ENCODE measurements at places on chromosomes 13 and 19.

GRCh38 chr13:98768522-98768921, 16.1 kb upstream of the SLC15A1 start:
- DNase-seq = no peak

- DNase-seq = no peak
These were observed 128.4 kb downstream of the TM9SF2 start for GRCh38 chr13:99629641-99630040.

- no peak for DNase-seq
These were observed 95.7 kb downstream of the STK24 start for GRCh38 chr13:98480915-98481877.

- DNase-seq = no peak
These were observed 71.7 kb upstream of the SOX21 start for GRCh38 chr13:94784066-94784465.

DNA sequence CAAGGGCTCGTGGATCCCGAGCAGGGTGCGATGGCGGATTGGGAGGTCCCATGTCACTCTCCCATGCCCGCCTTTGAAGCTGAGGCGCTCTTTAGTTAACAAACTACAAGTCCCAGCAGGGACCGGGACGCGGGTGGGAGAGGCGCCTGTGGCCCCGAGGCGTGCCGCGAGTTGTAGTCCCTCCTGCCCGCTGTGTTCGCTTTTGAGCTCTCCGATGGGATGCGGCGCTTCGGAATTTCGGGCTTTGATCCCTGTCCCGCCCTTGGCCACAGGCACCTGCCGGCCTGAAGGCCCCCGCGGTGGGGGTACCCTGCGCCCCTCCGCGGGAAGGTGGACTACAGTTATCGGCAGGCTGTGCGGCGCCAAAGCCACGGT, 11.0 kb downstream of the CYTH2 start:
- DNase-seq = no peak

DNA sequence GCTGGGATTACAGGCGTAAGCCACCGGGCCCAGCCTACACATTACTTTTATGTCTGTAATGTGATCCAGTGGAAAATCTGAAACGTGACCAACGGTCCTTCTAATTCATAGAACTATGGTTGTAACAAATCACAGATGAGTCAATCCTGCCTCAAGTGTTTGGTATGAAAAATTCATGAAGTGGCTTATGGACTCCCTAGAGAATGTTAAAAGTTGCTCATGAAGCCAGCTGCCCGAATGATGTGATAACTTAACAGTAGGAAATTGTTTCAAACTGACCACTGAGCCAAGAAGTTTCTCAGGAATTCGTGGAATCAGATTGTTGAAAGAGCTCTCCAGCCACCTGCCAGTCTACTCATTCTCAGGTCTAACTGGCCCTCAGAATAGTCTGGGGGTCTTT, 59.4 kb upstream of the FARP1 start:
- DNase-seq = no peak

- no peak for DNase-seq
These were observed 641.1 kb downstream of the DIAPH3 start for GRCh38 chr13:59522652-59523051.

DNA sequence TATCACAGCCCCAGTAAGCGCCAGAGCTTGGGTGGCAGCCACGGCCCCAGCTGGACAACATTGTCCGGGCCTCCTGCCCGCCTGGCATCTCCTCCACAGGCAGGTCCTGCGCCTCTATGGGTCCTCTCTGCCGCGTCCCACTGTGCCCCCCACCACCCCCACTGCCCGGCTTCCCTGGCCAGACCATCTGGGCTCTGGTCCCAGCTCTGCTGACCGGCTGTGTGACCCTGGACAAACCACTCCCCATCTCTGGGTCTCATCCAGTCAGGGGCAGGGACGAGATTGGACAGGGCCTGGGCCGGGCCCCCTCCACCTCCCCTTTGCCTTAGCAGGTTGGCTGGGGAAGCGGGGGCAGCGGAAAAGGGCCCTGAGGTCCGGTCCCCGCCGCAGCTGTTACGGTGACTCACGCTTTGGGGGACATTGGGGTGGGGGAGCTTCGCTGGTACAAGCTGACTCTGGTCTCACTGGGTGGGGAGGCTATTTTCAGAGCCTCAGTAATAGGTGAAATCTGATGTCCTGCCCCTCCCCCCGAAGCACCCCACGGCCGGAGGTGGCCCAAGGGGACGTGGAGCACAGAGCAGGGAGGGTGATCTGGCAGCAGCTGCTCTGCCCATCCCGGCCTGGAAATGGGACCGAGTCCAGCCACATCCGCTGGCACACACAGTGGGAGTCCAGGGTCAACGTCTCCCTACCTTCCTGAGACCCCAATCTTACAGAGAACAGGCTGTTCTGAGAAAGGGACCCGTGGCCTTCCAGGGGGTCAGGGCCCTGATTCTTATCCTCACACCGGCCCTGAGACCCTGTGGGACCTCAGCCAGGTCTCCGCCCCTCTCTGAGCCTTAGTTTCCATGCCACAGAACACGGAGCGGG, 9.1 kb downstream of the NFIC start:
- no peak for DNase-seq

GRCh38 chr13:103497404-103497803, 431.2 kb upstream of the SLC10A2 start:
- DNase-seq = no peak

GRCh38 chr13:110756219-110756631, 42.7 kb downstream of the ING1 start:
- no peak for DNase-seq

DNA sequence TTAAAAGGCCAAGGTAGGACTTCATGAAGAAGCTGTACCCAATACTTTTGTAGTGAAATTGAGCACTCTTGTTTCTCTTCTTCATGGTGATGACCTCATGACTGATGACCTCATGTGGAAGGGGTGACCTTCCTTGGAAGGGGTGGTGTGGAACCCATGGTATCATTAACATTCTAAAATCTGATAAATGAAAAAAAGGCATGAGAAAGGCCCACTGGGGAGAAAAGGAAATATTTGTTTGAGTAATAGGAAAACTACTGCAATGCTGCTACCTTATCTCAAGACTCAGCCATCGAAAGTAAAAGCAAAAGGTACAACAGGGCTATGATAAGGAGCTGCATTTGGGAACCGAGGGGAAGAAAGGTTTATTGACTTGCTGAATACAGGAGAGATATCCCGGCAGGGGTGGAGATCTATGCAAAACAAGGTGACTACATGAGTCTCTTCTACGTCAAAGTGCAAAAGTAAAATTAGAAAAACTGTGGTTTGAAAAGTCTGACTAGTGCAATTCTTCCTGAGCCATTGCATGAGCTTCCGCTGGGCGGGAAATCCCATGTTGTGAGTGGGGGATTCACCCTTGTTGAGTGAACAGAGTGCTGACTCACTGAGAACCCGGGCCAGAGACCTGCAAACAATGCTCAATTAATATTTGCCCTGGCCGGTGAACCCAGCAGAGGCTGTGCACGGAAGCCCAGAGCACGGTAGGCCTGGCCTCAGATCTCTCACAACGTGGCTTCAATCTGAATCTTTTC, 138.9 kb upstream of the RFC3 start:
- no peak for DNase-seq

GRCh38 chr13:49410006-49410405, 33.9 kb downstream of the CAB39L start:
- DNase-seq = no peak

- DNase-seq = no peak
These were observed 18.0 kb downstream of the CATSPERD start for GRCh38 chr19:5738423-5738822.

- no peak for DNase-seq
These were observed 89.5 kb downstream of the MAP4K1 start for GRCh38 chr19:38528213-38528755.

GRCh38 chr19:55272142-55272541, 7.8 kb downstream of the HSPBP1 start:
- no peak for DNase-seq

- DNase-seq = no peak
These were observed 3.3 kb downstream of the CAPN12 start for GRCh38 chr19:38740932-38741331.

GRCh38 chr19:16372065-16372915, 47.7 kb downstream of the KLF2 start:
- no peak for DNase-seq

DNA sequence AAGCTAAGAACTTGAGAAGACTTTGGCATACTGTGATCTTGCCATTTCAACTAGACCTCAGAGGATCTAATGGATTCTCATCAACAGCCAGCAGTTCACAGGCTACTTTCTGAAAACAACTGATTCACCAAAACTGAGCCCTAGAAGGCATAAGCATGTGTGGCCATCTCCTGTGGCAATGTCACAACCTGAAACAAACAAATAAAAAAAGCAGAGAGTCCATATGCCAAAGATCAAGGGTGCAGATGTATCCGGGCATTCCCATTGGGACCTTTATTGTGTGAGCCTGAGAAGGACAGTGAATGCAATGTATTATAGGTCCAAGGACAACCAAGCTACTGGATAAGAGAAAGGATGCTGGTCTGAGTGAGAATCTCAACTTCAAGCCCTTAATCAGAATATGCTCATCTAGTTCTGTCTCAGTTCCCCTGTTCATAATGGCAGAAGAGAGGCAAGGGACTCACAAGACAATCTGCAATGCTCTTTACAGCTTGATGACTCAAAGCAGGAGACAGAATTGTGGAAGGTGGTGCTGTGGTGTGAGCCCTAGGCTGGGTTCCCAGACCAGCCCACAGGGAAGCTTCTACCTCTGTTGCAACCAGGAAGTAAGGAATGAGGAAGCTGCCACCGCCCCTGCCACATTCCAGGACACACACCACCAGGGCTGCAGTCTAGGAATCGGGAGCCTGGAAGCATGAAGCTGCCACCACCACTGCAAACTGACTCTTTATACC, 133.7 kb downstream of the RAP2A start:
- DNase-seq = no peak

GRCh38 chr13:113320226-113320875, 23.3 kb downstream of the LAMP1 start:
- no peak for DNase-seq

GRCh38 chr13:19185865-19186645, 4.4 kb upstream of the TUBA3C start:
- no peak for DNase-seq

- no peak for DNase-seq
These were observed 12.0 kb upstream of the TNFSF11 start for GRCh38 chr13:42561752-42562467.

DNA sequence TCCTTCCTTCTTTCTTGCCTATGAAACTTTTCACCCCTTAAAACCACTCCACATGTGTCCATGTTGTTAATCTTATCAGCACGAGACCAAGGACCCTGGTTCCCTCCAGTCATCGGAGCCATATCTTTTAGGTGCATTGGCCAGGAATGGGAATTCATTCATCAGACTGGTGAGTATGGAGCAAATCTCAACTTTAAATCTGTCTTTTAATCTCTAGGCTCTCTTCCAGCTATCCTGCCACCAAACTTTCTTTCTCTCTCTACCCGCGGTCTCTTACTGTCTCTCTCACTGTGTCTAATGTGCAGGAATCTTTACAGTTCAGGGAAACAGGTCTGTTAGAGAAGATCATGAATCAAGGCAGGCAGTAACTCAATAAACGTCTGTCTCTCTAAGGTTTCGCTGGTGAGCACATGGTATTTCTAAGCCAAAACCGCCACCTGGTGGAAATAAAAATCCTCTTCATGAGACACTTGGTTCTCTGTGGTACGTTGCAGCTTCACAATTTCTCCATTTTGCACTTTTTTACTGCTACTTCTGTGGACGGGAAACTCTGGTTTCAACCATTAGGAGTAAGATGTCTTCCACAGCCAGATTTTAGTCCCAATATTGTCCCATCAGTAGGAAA, 16.1 kb downstream of the LGALS16 start:
- DNase-seq = no peak

- DNase-seq = peak; percentile 96
These were observed 2.5 kb downstream of the ATP5F1D start for GRCh38 chr19:1243768-1244692.

GRCh38 chr19:29645911-29646310, 19.4 kb upstream of the PLEKHF1 start:
- no peak for DNase-seq

- DNase-seq = no peak
These were observed 459.0 kb downstream of the KLF5 start for GRCh38 chr13:73517766-73518165.

GRCh38 chr19:29285878-29286277, 72.9 kb upstream of the UQCRFS1 start:
- no peak for DNase-seq

DNA sequence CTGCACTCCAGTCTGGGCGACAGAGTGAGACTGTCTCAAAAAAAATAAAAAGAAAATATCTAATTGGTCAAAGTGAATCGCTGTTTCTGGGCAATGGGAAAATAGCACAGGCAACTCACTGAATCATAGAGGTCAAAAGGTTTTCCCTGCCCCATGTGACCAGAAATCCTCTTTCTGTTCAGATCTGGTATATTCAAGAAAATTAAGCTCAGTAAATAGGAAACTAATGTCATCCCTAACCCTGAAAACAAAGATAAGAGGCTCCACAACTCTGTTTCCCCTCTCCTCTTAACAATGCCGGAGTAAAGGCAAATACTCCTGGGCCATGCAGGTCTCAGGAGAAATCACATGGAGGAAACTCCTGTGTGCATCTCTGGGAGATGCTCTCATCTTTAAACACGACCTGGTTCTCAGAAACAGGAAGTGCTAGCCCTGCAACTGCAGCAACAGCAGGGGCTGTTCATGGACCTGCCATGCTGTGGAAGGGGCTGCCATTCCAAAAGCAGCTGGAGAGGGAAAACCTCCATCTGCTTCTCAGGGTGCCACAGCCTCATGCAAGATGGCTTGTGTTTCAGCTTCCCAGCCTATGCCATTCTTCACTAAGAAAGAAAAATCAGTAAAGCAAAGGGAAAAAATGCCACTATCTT, 47.5 kb upstream of the SLC7A9 start:
- no peak for DNase-seq

GRCh38 chr19:46860846-46861690, at the start of gene ARHGAP35:
ARHGAP35 (plus strand) TSS chr19:46860997; CDS start chr19:46918676, 57,679 bp downstream.
- peak; percentile 77 for DNase-seq

DNA sequence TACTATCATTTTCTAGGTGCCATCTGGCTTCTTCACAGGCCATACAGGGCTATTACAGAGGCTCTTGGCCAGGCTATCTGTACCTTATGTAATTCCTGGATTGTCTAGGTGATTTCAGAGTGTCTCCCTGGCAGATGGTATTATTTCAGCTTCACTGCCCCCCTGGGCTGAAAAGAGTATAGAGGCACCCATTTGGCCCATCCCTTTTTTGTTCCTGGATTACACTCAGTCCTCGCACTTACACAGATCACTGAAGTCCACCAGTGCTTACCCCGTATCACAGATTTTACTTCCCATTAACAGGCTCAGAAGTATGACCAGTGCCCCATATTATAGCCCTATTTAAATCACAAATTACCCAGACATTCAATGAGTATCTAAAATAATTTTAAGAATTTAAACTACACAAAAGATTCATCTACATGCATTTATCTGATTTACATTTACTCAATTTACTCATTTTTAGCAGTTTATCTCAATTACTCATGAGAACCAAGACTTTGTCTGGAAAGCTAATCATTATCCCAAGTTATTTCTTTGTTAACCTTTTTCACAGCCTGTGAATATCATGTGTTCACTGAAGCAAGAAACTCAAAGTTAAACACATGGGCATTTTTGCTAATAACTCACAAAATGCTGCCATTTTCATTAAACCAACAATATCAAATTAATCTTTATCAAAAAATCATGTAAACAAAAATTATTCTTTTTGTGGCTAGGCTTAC, 121.0 kb downstream of the PCDH20 start:
- no peak for DNase-seq

- DNase-seq = no peak
These were observed 2.5 kb downstream of the CAMSAP3 start for GRCh38 chr19:7598180-7598579.

GRCh38 chr13:32737111-32737571, 150.9 kb downstream of the PDS5B start:
- no peak for DNase-seq
